Mammary microvascular endothelial cell (primary cell): ENCODE measurements at places on chromosomes 7 and 10. TPM values are rescaled to one million over a fixed set of nuclear protein-coding genes. Genes with fewer than 3 reads are reported as not detected.

TAS2R5 gene
- total RNA-seq = 0.10 TPM in 1 of 2 replicates, not detected in the other

ADAMTS14 gene
- not detected in 2 replicates for total RNA-seq

IL2RA gene
- not detected in 2 replicates for total RNA-seq

RADIL gene
- 0.47 and 0.69 TPM in 2 replicates for total RNA-seq

C10orf53 gene
- total RNA-seq = not detected in 2 replicates

AGAP9 gene
- 1.3 and 1.8 TPM in 2 replicates for total RNA-seq
